ENCODE measurements at places on chromosomes 7 and 10.

DNA sequence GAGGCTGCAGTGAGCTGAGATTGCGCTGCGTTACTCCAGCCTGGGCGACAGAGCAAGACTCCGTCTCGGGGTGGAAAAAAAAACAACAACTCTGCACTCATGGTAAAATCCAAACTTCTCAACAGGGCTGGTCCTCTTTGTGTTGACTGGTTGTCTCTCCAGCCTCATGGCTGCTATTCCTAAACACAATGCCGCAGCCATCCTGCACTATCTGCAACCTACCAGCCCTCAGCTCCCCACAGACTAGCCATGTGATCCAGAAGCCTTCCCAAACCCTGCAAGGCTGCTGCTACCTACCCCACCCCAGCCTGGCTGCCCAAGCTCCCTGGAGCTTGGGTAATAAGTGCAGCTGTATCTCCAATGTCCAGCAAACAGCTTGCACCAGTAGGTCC, 11.7 kb downstream of the ZYX start:
- no peak for DNase-seq

GRCh38 chr7:96499532-96499931, 177.6 kb upstream of the SLC25A13 start:
- no peak for DNase-seq

GRCh38 chr7:38731215-38731614, 100.0 kb upstream of the AMPH start:
- no peak for DNase-seq

GRCh38 chr7:79552463-79552862, 99.0 kb upstream of the MAGI2 start:
- DNase-seq: no peak

DNA sequence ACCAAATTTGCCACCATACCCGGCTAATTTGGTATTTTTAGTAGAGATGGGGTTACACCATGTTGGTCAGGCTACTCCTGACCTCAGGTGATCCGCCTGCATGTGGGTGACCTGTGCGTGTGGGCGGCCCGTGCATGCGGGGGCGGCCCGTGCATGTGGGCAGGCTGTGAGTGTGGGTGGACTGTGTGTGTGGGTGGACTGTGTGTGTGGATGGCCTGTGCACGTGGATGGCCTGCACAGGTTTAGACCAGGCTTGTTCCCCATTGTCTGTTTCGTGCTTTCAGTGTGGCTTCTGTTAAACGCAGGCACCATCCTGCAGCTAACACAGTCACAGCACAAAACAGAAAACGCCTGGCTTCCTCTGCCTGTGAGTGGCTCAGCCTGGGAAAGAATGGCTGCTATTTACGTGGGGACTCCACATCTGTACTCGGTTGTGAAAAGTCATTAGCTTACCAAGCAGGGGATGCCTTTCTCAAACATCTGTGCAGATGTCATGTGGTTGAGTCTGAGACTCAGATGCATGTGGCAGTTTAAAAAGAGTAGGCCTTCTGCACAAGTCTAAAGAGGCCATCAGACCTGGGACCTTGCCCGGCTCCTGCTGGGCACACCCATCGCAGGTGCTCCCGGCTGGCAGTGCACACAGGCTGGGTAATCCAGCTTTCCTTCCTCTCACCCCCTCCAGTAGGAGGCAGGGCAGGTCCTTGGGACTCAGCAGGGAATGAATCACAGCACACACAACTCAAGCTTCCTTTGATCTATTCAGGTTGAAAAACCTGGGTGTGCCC, 91.6 kb downstream of the COBL start:
- DNase-seq: no peak

- no peak for DNase-seq
Measured at GRCh38 chr10:129742742-129743550, 221.1 kb downstream of the EBF3 start.
